H4 (cell line): ENCODE measurements at places on chromosomes 3 and 15. TPM values are rescaled to one million over a fixed set of nuclear protein-coding genes. Genes with fewer than 3 reads are reported as not detected.

GRCh38 chr15:79615754-79616153, 183.6 kb downstream of the MINAR1 start:
- no peak for DNase-seq

GRCh38 chr3:57261119-57261518, 31.4 kb downstream of the ASB14 start:
- DNase-seq = no peak

The BSN gene
- total RNA-seq = 0.04 and 0.16 TPM in 2 replicates

The PLCH1 gene
- 0.62 and 1.1 TPM in 2 replicates for total RNA-seq

DNA sequence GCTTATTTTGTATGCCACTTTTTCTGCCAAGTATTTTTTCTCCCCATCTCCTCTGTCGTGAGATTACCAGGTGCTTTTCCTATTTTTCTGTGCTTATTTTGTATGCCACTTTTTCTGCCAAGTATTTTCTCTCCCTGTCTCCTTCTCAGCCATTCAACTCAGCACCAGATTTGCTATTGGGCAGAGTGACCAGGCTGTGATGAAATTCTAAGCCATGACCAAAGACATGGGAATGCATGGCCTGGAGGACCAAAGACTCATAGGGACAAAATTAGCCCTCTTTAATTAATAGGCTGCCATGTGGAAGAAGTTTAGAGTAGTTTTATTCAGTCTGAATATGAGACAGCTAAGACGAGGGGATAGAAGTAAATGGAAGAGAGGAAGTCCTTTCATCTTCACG, 257.4 kb downstream of the SQOR start:
- no peak for DNase-seq

The DUOXA1 gene
- total RNA-seq = not detected in 2 replicates

- no peak for DNase-seq
Measured at GRCh38 chr3:172929451-172929850, 178.9 kb downstream of the ECT2 start.

GRCh38 chr3:113287111-113287802, 75.9 kb downstream of the BOC start:
- peak; percentile 73 for DNase-seq

- DNase-seq = peak; percentile 42
Measured at GRCh38 chr15:89822951-89823711, 8.5 kb upstream of the ANPEP start.

DNA sequence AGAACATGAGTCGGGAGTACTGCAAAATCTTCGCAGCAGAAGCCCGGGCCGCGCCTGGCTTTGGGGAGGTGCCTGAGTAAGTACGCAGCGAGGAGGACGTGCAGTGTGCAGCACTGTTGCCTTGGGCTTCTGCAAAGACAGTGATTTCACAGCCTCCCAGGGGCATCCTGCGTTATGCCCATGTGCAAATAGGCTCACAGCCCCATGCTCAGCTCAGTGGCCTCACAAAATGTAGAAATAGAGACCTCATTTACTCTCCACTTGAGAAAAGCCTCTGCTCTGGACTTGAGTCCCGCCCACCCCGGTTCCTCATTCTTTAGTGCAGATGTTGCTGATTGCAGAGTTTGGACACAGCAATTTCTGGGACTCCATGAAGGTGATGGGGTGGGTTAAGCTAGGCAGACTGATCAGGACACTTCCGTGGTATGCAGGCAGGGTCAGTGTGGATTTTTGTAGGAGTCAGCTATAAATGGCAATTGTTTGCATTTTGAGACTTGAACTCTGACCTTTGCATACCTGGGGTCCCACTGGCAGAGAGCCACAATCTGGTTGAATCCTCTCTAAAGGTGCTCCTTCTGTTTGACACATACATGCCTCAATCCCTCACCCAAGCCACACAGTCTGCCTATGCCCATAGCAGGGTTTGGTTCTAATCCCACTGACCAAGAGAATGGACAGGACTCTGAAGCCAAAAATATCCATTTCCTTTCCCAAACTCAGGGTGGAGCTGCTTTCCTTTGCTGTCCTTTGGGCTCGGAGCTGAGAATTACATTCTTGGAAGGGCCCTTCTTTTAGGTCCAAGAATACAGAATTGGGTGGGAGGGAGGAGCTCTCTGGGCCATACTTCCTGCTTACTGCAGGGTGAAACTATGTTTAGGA, 20.7 kb upstream of the SLC28A1 start:
- DNase-seq = no peak

DNA sequence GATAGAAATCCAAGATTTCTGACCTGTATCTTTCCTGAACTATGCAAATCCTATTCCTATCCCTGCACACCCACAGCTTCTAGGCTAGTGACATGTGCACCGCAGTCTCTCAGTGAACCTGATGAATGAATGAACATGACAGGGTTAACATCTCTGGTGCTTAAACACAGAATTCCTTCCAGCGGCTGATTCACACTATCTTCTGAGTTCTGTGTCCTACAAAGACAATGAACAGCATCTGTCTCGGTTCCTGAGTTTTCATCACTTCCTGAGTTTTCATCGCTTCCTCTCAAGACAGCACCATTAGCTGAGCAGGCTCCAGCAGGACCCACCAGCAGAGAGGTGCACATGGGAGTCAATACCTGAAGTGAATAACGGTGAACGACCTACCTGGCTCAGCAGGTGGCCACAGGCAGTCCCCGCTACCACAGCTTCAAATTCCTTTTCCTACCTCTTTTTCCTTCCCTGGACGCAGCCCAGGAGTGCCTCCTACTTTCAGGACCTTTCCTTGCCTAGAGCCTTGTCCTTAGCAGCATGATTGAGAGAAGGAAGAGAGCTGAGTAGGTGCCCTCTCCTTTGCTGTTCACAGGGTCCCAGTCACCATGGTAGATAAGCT, 113.5 kb downstream of the IGF2BP2 start:
- DNase-seq = no peak

The COLQ gene
- total RNA-seq = not detected in 2 replicates

The FANCD2OS gene
- not detected in 2 replicates for total RNA-seq
